ENCODE measurements at places on chromosomes 2 and 18.

- DNase-seq = no peak
Observed at GRCh38 chr18:63395503-63395902, 26.8 kb downstream of the VPS4B start.

GRCh38 chr2:126910637-126911036, 11.9 kb downstream of the TEX51 start:
- DNase-seq = no peak

GRCh38 chr18:22844190-22844589, 88.9 kb upstream of the RBBP8 start:
- no peak for DNase-seq

GRCh38 chr18:31760695-31761094, at the start of gene SLC25A52:
Gene SLC25A52, minus strand, starts transcription at chr18:31760880. Its CDS starts 219 bp downstream, at chr18:31760661.
- DNase-seq = no peak

- no peak for DNase-seq
Observed at GRCh38 chr2:237060534-237061312, 25.0 kb upstream of the COPS8 start.

GRCh38 chr2:100754951-100755350, 65.0 kb upstream of the NPAS2 start:
- DNase-seq = no peak

GRCh38 chr18:43648002-43648401, 370.7 kb upstream of the SYT4 start:
- DNase-seq = no peak

- no peak for DNase-seq
Observed at GRCh38 chr18:23229472-23229871, 94.2 kb downstream of the CABLES1 start.

DNA sequence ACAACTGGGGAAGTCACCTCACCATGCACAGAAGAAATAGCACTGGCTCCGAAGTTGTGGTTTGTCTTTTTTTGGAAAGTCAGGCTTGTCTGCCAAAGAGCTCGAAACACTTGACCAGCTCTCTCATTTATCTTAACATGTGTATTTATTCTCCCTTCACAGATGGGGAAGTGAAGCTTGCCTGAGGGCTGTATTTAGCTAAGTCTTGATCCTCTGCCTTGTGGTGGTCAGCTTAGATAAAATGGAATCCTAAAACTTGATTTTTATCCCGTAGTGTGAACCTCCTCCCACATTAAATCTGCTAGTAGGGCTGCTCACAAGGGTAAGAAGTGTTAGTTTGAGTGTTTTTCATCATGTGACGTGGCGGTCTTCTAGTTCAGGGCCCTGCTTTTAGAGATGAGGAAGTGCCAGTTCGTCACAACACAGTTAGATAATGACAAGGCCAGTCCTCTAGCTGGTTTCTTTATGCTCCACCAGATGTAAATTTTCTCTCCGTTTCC, 89.7 kb downstream of the TMEM247 start:
- no peak for DNase-seq

DNA sequence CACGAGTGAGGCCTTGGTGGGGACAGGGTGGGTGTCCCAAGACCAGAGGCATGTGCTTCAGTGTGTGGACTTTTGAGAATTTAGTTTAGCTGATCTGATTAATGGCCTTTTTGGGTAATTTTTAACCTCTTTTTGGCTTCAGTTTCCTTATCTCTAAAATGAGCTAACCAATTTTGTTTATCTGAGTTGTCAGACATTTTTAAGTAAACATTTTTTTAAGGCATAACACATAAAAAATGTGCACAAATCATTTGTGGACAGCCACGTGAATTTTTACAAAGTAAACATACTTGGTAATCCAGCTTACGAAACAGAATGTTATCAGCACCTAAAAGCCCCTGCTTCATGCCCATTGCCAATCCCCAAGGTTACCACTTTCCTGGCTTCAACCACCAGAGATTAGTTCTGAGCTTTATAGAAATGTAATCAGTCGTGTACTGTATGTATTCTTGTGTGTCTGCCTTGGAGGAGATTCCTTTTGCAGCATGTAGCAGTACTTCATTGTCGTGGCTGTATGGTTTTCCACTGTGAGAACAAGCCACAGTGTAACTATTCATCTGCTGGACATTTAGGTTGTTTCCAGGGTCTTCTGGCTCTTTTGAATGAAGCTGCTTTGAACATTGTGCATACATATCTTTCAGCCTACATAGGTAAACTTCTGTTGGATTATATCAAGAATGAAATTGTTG, 8.4 kb upstream of the INO80C start:
- no peak for DNase-seq

GRCh38 chr18:8868276-8868675, 162.9 kb downstream of the MTCL1 start:
- no peak for DNase-seq

DNA sequence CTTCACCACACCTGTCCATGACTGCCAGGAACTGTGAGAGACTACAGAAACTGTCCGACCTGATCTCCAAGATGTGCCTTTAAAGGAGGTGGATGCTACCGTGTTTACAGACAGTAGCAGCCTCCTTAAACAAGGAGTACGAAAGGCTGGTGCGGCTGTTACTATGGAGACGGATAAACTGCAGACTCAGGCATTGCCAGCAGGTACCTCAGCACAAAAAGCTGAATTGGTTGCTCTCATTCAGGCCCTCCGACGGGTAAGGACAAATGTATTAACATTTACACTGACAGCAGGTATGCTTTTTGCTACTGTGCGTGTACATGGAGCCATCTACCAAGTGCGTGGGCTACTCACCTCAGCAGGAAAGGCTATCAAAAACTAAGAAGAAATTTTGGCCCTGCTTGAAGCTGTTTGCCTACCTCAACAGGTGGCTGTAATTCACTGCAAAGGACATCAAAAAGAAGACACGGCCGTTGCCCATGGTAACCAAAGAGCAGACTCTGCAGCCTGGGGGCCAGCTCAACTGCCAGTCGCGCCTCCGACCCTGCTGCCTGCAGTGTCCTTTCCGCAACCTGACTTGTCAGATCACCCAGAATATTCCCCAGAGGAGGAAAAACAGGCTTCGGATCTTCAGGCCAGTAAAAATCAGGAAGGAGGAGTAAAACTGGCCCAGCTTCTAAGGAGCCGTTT, 30.9 kb downstream of the SKA1 start:
- no peak for DNase-seq

- no peak for DNase-seq
Observed at GRCh38 chr2:121297217-121297830, 12.3 kb upstream of the TFCP2L1 start.

- DNase-seq = no peak
Observed at GRCh38 chr2:216341121-216341520, 31.2 kb downstream of the MARCHF4 start.

GRCh38 chr2:55150834-55151233, 81.3 kb downstream of the CLHC1 start:
- DNase-seq = no peak

DNA sequence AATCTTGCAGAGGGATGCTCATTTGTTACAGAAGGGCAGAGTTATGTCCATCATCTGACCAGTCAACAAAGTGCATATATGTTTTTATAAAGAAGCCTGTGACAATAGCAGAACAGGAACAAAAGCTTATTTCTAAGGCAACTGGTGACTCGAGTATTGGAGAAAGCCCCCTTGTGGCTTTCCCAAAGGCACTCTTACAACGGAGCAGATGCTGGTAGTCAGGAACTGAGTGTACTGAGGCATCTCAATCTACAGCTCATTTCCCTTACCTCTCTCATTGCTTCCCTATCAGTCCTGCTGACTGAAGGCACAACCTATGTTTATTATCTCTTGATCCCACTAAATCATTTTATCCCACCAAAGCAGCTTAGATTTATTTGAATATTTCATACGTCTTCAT, 557.1 kb upstream of the CHAC2 start:
- DNase-seq = no peak

DNA sequence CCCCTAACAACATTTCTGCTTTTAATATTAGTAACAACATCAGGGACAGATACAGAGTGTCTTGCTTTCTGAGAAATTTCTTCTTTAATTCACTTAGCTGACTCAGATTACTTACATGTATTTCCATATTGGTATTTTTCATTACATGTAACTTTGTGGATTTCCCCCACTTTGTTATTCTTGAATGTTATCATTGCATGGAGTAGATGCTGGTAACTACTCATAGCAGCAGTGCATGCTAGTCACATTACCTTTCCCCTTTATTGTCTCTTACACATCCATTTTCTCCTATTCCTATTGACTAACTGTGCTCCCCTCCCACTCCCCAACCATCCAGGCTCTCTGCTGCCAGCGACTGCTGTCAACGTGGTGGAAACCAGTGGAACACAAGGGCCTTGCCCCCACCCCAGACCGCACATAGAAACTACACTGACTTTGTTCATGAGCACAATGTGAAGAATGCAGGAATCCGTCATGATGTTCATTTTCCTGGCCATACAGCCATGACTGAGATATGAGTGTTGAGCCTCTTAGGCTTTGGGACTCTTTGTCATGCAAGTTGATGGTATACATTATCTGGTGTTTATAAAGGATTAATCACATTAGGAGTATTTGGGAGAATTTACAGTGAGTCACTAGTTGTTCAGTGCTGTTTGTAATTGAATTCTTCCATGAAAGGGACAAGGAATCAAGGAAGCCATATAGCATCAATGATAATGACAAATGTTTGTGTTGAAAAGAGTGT, 91.0 kb downstream of the EPB41L5 start:
- DNase-seq = no peak

- DNase-seq = no peak
Observed at GRCh38 chr18:32293107-32293506, 103.3 kb downstream of the MEP1B start.

GRCh38 chr2:33275689-33276444, 200.6 kb upstream of the RASGRP3 start:
- peak; percentile 22 for DNase-seq

GRCh38 chr2:138207074-138207930, 243.0 kb downstream of the HNMT start:
- no peak for DNase-seq

DNA sequence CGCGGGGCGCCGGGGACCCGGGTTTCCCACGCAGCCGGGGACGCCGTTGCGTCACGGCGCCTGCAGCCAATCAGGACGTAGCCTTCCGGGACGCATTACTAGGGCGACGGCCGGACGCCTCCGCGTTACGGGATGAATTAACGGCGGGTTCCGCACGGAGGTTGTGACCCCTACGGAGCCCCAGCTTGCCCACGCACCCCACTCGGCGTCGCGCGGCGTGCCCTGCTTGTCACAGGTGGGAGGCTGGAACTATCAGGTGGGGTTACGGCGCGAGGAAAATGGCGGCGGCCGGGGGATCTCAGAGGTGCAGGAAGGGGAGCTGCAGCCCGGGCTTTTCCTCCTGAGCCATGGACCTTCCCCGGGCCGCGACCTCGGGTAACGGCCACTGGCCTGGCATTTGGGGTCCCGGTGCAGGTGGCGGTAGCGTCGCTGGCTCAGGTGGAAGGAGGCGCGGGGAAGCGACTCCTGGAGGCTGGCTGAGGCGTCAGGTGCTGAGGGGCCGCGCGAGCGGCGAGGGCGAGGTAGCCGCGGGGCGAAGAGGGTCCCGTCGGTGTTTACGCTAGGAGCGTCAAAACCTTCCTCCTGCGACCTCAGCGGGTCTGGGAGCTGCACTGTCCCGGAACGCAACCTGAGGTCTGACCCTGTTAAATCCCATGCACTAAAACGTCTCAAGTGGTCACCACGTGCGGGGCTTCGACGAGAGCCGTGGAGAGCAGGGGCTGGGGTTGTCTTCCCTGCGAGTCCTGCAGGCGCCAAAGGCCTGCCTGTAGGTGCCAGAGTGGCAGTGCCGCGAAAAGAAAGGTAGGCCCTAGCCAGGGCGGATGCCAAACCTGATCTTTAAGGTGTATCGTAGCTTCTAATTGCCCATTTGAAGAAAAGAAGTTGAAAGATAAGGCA, at the start of gene LCLAT1:
Gene LCLAT1, plus strand, starts transcription at position 98 of the 897 bp plus-strand sequence. CDS start 78,345 bp downstream, outside the sequence.
- peak; percentile 83 for DNase-seq

DNA sequence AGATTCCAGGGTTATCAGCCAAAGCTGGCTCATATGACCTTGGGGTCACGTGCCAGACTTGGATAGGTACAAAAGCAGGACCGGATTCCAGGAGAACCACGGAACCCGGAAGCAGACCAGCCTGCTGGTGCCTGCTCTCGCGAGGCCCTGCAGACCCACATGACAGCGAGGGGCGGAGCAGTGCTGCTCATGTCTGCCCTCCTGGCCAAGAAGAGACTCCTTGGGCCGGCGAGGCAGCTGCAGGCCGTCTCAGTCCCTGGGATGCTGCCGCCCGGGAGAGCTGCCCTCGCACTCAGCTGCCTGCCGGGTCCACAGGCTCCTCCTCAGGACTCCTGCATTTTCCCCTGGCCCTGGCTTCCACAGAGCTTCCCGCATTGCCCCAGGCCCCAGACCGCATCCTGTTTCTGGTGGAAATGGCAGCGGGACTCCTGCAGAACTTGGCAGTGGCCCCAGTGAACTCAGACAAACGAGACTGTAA, 739.5 kb downstream of the SOCS6 start:
- DNase-seq = no peak

- no peak for DNase-seq
Observed at GRCh38 chr2:68709421-68709911, 25.1 kb upstream of the ARHGAP25 start.

GRCh38 chr2:120204945-120205670, 18.1 kb downstream of the TMEM185B start:
- no peak for DNase-seq

DNA sequence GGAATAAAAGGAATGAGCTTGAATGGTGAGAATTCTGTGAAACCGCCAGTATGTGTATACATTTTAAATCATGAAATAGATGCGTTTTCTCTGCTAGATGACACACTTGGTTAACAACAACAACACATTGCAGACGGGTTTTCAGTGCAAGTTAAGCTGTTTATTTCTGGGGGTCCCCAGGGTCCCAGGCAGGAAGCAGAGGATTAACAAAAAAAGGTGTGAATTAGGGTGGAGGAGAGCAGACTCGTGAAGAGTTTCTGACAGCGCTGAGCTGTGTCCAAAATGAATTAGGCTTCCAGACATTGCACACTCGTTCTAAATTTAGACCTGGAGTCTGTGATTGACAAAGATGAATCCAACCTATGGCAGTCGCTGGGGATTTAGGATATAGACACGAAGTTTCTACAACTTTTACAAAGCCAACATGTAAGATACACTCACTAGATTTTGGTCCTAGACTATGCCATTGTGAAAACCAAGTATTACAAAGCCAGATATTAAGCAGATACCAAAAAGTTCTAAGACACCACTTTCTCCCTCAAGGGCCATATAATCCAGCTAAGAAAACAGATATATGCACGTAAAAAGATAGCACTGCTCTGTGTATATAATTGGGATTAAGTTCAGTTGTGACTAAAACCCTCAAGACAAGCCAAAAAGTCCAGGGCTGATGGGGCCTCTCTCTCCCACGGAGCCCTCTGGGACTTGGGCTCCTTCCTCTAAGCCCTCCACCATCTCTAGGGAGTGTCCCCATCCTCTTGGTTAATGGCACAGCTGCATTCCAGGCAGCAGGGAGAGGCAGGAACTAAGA, 120.2 kb downstream of the ACAA2 start:
- DNase-seq = no peak
